ENCODE measurements at places on chromosomes 16 and 17.

- no peak for DNase-seq
Measured at GRCh38 chr17:39722965-39723848, 7.1 kb downstream of the MIEN1 start.

GRCh38 chr17:57158325-57158724 is 73.3 kb downstream of the AKAP1 start:
- DNase-seq = no peak

GRCh38 chr17:74078363-74078941 is 125.0 kb upstream of the RPL38 start:
- no peak for DNase-seq

DNA sequence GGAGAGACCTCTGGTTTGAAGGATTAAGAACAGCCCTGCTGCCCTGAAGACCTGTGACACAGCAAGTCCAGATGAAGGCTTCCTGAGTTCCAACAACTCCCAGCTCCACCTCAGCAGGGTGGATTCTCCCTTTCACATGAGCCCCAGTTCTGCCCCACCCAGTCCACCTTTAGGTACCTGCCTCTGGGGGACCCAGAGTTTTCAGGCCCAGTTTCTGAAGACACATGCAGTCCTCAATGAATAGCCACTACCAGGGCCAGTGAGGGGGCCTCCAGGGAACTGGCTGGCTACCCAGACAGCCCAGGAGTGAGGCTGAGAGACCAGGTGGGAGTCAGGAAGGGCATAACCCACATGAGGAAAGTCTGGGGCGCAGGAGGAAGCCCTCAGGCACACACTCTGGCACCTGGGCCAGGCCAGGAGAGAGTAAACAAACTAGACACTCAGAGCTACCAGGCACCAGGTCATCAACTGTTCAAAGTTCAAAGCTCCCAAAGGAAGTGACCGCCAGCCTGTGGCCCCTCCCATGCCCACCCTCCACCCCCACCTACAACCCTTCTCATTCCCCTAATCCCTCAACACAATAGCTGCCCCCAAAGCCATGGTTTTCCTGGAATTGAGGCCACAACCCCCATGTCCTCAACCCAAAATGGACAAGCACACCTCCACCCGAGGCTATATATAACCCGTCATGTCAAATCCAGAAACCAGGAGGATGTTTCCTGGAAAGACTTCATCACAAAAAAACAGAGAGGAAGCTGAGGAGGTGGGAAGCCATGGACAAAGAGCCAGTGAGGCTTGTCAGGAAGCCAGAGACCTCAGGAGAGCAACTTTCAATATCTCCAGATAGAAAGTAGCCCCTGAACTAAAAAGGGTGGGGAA is 2.1 kb downstream of the MYO18A start:
- DNase-seq = peak; percentile 33

DNA sequence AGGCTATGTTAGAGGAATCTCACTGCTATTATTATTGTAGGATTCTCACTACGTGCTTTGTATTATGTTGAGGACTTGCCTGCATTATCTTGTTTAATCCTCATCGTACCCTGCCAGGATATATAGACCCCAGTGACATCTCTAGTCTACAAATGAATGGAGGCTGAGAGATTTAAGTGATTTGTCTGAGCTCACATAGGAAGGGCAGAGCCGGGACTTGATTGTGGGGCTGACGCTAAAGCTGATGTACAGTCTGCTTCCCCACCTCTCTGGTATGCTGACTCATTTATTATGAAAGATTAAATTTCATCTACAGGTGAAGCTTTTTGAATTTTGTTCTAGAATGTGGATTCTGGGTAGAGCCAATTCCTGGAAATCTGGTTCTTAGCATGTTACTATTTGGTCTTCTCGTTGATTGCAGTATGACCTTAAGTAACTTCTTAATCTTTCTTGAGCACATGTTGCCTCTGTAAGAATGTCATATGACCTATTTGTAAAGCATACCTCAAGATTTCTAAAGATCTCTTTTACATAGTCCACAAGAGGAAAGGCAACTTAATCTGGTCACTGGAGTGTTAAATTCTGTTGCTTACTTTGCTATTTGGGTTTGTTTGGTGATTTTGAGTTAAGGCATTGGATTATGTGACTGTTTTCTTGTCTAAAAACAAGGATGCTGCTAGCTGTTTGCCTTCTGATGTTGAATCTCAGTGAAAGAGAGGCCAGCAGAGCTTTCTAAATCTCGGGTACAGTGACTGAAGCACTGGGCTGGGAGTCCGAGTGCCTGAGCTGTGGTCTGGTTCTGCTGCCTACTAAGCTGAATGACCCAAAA is 12.4 kb downstream of the METTL9 start:
- no peak for DNase-seq

- no peak for DNase-seq
Measured at GRCh38 chr17:57559634-57560318, 185.3 kb downstream of the CCDC182 start.

DNA sequence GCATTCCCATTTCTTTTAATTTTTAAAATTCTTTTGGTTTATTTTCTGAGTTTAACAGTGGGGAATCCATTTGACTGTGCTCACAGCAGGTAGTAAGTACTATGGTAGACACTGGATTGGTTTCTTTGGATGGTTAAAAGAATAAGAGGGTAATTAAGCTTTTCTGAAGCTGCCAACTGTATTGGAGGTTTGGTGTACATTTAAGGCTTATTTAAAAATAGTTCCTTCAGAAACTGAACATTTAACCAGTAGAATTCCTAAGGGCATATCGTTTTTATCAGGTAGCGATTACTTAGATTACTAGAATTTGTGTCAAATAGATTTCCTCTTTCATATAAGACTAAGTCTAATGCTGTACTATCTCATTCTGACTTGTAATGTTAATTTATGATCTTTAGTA is 162.4 kb downstream of the PPM1E start:
- no peak for DNase-seq

GRCh38 chr17:51746421-51746820 is 412.1 kb downstream of the CA10 start:
- no peak for DNase-seq

DNA sequence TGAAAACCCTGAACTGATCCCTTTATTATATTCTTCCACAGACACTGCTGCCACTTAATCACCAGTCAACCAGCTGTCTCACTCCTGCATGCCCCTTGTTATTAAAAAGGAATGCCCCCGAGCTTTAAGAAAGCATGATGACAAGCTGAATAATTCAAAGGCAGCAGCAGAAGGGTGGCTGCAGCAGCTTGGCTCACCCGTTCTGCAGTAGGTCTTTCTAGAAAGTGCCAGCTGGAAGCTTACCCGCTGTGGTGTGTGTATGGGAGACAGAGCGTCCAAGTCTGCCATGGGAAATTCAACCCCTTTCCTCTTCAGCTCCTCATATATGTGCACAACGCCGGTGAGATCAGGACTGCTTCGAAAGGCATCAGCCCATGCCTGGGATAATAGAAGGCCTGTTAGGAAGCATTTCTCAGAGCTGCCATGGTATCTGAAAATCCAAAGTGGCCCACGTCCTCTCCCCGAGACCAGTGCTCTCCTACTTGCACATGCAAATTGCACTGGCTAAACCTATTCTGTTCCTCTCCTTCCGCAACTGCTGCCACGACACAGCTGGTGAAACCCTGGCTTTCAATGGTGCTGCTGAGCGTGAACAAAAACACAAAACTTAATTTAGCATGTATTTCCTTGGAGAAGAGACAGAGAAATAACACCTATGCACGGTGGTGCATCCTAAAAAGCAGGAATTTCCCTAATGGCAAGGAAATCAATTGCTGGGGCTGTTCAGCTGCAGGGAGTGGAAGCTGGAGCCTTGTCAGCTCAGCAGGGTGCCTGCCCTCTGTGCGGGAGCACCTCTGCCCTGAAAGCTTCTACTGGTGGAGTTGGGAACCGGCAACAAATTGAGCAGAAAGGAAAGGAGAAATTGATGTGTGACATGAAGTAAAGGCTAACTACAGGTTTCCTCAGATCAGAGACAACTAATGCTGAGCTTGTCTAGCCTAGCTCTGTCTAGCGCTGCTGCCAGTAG is 47.9 kb upstream of the SREBF1 start:
- DNase-seq = no peak

DNA sequence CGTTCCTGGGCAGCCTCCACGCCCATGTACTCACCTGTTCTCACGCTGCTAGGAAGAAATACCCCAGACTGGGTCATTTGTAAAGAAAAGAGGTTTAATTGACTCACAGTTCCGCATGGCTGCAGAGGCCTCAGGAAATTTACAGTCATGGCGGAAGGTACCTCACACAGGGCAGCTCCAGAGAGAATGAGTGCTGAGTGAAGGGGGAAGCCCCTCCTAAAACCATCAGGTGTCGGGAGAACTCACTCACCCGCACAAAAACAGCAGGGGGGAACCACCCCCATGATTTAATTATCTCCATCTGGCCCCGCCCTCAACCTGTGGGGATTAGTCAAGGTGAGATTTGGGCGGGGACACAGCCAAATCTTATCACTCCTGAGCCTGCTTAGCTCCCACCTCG is 18.2 kb downstream of the RAB40C start:
- no peak for DNase-seq

GRCh38 chr17:8225813-8226535 is 15.6 kb upstream of the AURKB start:
- DNase-seq = peak; percentile 95

- DNase-seq = no peak
Measured at GRCh38 chr17:62884781-62885180, 76.7 kb upstream of the MARCHF10 start.

GRCh38 chr17:1872976-1873375 is 43.2 kb downstream of the RPA1 start:
- no peak for DNase-seq

DNA sequence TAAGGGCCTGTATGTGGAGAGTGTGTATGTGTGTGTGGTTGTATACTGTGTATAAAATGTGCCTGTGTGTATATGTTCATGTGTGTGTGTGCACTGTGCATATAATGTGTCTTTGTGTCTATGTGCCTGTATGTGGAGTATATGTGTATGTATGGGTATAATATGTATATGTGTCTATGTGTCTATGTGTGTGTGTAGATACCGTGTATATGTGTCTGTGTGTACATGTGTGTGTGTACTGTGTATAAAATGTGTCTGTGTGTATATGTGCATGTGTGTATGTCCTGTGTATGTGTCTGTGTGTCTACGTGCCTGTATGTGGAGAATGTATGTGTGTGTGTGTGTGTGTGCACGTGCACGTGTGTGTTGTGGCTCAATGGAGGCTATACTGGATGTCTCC is 200.4 kb upstream of the ZFHX3 start:
- DNase-seq = no peak

GRCh38 chr16:61897657-61898056 is 138.6 kb downstream of the CDH8 start:
- DNase-seq = no peak

DNA sequence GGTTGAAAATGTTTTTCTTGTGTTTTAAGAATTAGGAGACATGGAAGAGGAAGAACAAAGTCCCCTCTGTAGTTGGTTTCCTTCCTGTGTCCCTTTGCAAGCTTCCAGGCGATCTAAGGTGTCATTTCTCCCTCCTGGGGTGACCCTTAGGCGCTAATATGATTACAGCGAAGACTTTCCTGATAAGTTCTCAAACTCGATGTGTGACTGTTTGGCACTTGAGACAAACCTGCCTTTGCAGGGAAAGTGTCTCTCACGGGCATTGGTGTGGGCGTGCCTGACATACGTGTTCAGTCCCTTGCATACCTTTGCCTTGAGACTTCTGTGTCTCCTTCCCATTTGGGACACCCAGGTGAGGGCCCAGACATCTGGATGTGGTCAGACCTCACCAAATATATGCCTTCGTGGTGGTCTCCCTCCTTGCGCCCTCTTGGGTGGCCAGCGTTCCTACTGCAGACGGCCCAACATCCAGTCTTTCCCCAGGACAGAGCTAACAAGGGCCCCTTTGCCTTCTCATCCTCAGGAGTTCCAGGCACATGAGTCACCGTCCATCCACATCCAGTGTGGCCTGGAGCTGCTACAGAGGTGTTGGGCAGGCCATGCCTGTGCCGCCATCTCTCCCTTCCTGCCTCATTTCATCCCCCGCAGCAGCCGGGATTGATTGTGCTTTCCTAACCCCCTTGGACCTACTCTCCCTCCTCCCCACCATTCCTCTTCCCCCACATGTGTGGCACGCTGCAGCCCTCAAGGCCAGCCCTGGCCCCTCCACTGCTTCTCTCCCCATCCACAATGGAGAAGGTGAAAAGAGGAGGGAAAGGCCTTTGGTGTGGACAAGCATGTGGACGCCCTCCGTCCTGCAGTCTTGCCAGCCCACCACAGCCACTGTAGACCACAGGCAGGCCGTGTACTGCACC is 3.1 kb upstream of the JPT2 start:
- peak; percentile 30 for DNase-seq

GRCh38 chr17:5869041-5869745 is 201.0 kb upstream of the WSCD1 start:
- no peak for DNase-seq

GRCh38 chr17:77375917-77376651 is 235.3 kb downstream of the SEC14L1 start:
- DNase-seq = peak; percentile 85

DNA sequence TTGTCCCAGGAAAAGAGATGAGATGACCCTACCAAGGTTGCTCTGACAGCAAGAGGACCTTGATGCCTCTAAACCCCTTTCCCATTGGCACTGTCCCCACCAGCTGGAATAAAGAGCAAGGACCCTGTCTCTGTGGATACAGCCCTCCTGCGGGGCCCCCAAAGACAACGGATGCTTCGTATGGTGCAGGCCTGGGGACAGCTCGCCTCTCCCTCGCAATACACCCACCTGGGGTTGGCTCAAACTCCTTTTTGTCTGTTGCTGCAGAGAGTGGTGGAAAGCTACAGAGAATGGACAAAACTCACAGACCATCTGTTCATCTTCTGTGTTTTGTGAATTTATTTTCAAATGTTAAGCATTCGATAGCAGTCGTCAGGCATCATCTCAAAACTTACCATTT is 27.6 kb upstream of the CACNG3 start:
- DNase-seq = no peak

GRCh38 chr16:48503779-48504178 is 106.2 kb downstream of the N4BP1 start:
- peak; percentile 79 for DNase-seq

GRCh38 chr17:39339272-39339671 is 62.2 kb downstream of the FBXL20 start:
- no peak for DNase-seq

GRCh38 chr16:21989133-21989532 is 11.8 kb downstream of the PDZD9 start:
- peak; percentile 13 for DNase-seq

DNA sequence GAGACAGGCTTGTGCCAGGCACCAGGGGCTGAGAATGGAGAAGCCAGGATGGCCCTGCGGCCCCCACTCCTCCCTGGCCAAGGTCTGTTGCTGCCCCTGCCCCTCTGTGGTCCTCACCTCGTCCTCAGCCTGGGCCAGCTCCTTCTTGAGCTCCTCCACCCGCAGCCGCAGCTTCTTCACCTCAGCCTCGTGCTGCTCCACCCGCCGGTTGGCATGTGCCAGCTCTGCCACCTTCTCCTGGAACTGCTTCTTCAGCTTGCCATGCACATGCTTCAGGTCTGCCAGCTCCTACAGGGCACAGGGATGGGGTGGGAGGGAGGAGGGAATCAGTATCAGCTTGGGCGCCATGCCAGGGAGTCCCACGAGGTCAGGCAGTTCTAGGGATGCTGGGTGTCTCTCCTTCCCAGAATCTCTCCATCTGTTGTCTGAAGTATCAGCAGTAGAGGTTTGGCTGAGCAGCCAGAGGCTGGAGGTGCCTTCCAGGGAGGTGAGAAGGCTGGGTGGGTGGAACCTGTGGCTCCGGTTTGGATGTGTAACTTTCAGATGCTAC is 20.1 kb downstream of the CCDC102A start:
- no peak for DNase-seq

Data from cardiac fibroblast (primary cell).